Activated CD8-positive, alpha-beta memory T cell treated with anti-CD3 and anti-CD28 coated beads for 1 hour (primary cell): ENCODE measurements at places on chromosomes 16 and 17.

DNA sequence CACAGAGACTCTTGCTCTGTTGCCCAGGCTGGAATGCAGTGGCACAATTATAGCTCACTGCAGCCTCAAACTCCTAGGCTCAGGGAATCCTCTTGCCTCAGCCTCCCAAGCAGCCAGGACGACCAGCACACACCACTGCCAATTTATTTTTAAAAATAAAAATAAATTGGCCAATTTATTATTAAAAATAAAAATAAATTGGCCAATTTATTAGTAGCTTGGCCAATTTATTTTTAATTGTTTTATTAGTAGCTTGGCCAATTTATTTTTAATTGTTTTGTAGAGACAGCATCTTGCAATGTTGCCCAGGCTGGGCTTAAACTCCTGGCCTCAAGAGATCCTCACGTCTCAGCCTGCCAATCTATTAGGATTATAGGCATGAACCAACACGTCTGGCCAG, 184.3 kb downstream of the FTO start:
- DNase-seq = no peak

- DNase-seq = no peak
Observed at GRCh38 chr17:6559753-6560215, 3.4 kb upstream of the PITPNM3 start.

DNA sequence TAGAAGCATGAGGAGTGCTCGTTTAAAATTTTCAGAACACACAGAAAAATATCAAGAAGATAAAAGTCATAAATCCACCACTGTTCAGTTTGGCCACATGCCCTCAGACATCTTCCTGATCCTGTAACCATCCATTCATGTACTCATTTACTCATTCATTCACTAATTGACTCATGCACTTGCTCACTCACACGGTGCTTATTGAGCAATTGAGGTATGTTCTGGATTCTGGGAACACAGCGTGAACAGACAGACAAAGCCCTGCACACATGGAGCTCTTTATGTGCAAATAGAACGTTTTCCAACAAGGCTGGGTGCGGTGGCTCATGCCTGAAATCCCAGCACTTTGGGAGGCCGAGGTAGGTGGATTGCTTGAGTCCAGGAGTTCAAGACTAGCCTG, 10.2 kb upstream of the NATD1 start:
- DNase-seq = no peak

GRCh38 chr17:42660692-42661345, 1.7 kb downstream of the TUBG2 start:
- DNase-seq = no peak

- DNase-seq = no peak
Observed at GRCh38 chr17:80545499-80545826, 825 bp downstream of the RPTOR start.

DNA sequence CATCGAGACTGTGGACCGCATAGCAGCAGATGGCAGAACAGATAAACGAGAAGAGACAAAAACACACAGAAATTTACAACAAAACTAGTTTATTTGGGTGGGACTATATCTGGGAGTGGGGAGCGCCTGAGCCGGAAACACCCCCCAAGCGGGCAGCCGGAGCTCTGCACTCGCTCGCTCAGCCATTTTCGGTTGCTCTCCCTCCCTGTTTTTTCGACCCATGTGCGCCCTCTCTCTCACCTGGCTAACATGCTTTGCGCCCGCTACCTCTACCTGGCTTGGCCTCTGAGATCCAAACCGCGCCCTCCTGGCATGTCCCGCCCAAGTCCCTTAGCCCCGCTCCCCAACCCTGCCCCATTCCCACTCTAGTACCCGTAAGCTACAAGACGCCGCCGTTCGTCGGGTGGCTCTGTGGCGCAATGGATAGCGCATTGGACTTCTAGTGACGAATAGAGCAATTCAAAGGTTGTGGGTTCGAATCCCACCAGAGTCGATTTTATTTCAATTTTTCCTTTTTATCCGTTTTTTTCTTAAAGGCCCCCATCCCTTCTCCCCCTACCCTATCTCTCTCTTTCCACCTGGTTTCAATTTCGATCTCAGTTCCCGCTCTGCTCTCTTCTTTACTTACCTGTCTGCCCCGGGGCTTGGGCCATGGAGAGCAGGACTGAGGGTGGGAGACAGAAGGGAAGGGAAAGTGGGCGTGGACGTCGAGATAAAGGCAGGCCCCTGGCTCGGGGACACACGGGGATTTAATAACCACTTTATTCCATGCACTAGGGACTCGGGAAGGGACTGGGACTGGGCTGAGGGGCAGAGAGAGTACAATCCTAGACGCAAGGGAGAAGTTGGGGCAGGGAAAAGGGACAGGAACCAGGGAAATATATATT, 2.4 kb upstream of the ALOXE3 start:
- DNase-seq = no peak

GRCh38 chr16:70691223-70692129, 5.6 kb upstream of the MTSS2 start:
- no peak for DNase-seq

DNA sequence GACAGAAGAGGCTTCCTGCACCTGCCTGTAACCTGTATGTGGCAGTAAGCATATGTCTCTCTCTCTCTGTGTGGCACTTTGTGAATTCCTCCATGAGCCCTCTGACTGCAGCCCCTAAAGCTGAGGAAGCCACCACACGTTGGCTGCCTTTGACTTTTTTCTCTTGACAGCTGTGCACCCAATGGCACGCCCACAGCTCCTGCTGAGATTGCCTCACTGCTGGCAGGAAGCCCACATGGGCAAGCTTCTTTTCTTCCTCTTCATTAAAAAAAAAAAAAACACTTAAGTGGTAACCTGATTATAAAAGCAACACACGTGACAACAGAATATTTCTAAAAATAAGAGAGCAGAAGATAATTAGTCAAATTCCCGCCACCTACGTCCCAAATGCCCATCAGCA, 34.0 kb upstream of the PIRT start:
- no peak for DNase-seq

DNA sequence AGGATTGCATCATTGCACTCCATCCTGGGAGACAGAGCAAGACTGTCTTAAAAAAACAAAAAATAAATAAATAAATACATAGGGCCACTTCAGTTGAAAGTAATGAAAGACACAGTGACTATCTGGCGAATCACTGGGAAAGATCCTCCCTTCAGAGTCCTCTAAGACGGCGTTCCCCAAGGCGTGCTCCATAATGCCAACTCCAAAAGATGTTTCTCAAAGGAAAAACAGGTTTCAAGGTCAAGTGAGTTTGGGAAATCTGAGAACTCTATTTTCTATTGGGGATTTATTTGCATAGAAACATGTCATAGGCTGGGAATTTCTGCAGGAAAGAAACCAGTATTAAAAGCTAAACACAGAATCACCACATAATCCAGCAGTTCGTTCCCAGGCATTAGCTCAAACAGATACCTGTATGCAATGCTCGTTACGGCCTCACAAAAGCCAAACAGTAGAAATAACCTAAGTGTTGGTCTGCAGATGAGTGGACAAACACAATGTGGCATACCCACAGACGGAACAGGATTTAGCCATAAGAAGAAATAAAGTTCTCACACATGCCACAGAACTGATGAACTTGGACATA, 7.9 kb downstream of the KLHDC4 start:
- no peak for DNase-seq

GRCh38 chr17:71407981-71408380, 712.8 kb upstream of the SOX9 start:
- no peak for DNase-seq

DNA sequence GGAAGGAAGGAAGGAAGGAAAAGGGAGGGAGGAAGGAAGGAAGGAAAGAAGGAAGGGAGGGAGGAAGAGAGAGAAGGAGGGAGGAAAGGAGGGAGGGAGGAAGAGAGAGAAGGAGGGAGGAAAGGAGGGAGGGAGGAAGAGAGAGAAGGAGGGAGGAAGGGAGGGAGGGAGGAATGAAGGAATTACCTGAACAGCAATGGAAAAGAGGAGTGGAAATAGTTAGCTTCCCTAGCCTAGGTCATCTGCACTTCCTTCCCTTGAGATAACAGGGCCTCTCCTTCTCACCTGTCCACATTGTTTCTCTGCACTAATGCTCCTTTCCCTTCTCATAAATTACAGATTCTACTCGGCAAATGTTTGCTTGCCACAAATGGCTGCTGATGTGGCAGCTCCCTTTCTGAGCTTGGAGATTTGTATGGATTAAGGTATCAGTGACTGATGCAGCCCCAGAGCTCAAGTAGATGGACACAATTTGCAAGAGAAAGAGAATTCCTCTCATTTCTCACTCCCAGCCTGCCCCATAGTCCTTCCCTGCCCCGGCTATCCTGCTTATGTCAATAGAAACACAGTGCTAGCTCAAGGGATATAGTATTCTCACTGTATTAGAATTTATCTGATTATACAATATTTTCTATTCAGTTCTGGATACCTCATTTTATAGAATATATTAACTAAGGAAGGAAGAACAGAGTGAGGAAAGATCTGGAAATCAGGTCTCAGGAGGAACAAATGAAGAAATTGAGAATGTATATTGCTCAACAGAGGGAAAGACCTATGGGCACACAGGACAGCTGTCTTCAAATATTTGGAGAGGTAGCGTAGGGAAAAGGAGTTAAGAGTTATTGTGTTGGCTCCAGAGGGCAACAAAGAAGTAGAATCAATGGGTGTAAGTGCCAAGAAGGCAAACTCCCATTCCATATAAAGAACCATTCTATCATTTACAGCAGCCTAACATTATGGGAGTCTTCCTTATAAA, 14.6 kb downstream of the HOXB1 start:
- DNase-seq = no peak
